ENCODE measurements at places on chromosomes 4 and X.

GRCh38 chr4:106287353-106287969 is 28.5 kb downstream of the TBCK start:
- DNase-seq: no peak

- no peak for DNase-seq
These were observed 182.7 kb downstream of the KDR start for GRCh38 chr4:54942721-54943120.

- no peak for DNase-seq
These were observed 23.7 kb downstream of the RTL5 start for GRCh38 chrX:72107841-72108595.

GRCh38 chrX:153772316-153773217 is 8.3 kb upstream of the SRPK3 start:
- no peak for DNase-seq

Data from SK-N-MC (cell line).